Uterus (tissue), 4 donors: ENCODE measurements at places on chromosomes 1 and 21.

DNA sequence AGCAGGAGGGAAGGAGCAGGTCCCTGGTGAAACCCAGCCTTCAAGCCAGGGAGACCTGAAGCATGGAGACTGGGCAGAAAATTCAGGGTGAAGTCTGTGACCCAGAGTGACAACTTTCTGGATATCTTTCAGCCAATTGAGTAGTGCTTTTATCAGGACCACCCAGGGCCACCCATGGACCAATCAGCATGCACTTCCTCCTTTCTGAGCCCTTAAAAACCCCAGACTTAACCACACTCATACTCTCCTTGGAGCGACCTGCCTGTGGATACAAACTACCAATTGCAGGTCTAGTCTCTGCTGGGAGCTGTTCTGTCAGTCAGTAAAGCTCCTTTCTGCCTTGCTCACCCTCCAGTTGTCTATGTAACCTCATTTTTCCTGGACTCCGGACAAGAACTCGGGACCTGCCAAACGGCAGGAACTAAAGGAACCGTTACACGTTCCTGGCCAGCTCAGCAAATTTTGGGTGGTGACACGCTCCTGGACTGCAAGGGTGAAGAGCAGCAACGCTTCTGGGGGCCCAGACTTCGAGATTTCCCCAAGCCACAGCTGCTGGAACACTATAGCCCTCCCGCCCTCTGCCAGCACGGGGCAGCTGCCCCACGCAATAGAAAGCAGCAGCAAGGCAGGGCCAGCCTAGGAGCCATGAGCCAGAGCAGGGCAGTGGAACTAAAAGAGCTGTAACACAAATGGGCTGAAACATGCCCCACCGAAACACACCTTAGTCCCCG is 1183.4 kb downstream of the AMY1C start:
- H3K27me3 ChIP-seq = no peaks in the 10 kb centered on the region
- no peak overlapping the region for H3K27ac ChIP-seq
- no peak overlapping the region for H3K4me3 ChIP-seq
- H3K4me1 ChIP-seq = no peaks in the 10 kb centered on the region

DNA sequence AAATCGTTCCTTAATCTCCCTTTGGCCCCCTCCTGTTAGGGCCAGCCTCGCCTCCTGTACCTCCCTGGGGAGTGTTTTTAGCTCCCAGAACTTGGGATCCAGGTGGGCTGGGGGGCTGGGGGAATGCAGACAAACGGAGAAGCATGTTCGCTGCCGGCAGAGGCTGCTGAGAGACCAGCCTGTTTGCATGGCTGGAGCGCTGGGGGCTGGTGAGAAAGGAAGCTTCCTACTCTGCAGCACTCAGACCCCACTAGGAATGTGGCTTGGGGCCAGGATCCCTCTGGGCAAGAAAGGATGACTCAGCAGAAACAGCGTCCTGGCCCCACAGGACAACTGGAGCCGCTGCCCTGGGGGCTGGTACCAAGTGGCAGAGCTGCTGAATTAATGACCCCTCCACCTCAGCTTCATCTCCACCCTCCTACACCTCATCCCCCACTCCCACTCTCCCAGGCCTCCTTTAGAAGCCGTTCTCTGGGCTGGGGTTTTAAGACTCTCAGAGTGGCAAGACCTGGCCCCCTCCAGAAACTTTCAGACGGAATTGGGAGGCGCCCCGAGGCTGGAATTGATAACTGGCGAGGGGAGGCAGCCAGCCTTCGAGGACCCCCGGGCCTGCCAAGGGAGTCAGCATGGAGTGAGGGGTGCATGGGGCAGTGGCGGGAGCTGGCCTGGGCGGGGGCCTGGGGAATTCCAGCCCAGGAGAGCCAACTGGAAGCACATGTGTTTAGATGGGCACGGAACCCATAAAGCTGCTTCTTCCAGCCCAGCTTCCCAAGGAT is 28.5 kb upstream of the EPS8L3 start:
- no peaks in the 10 kb centered on the region for H3K27me3 ChIP-seq
- no peak overlapping the region for H3K27ac ChIP-seq
- H3K4me3 ChIP-seq = no peak overlapping the region
- no peaks in the 10 kb centered on the region for H3K4me1 ChIP-seq
- peak; percentile 77 for DNase-seq

- no peak overlapping the region for H3K4me3 ChIP-seq
- no peak overlapping the region for H3K27ac ChIP-seq
- DNase-seq = no peak
- no peaks in the 10 kb centered on the region for H3K27me3 ChIP-seq
Measured at GRCh38 chr1:68378296-68379084, 71.3 kb downstream of the RPE65 start.

- H3K36me3 ChIP-seq = no peaks in the 10 kb centered on the region
- H3K27ac ChIP-seq = peak overlapping the region; percentile 40
Measured at GRCh38 chr1:12601700-12602658, 16.0 kb downstream of the DHRS3 start.

DNA sequence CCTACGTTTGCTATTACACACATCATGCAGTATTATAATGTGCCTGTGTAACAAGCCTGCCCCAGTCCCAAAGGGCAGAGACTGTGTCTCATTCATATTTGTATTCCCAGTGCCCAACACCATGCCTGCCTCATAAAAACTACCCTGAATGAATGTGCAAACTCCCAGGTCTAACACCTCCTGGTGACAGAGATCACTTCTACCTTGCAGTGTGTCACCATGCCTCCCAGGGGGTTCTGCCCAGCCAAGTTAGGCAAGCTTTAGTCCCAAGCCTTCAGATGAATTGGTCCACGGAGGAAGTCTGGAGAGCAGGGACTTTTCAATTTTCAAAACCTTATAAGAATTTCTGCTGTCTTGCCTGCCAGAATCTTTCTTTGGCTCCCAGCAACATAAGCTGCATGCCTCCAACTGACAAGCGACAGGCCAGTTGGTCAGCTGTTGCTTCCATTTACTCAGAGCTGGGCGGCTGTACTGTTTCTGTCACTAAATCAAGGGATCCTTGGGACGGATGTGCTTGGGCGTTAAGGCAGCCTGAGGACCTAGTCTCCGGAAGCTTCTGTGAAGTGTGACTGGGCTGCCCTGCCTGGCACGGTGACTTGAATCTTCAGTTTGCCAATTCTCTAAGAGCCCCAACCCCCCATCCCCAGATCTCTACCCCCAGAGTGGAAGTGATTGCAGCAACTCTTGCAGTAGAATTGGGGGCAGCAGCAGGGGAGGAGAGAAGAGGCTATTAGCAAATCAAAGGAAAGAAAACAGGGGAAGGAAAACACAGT is 1.2 kb downstream of the RXRG start:
- DNase-seq = no peak
- H3K4me3 ChIP-seq = no peak overlapping the region
- no peaks in the 10 kb centered on the region for H3K27me3 ChIP-seq
- H3K36me3 ChIP-seq = no peaks in the 10 kb centered on the region
- no peaks in the 10 kb centered on the region for H3K4me1 ChIP-seq

- H3K4me3 ChIP-seq = no peak overlapping the region
- H3K27me3 ChIP-seq = no peaks in the 10 kb centered on the region
- H3K36me3 ChIP-seq = no peaks in the 10 kb centered on the region
Measured at GRCh38 chr1:198986442-198986841, 347.6 kb downstream of the PTPRC start.

- no peak overlapping the region for H3K4me3 ChIP-seq
- no peaks in the 10 kb centered on the region for H3K36me3 ChIP-seq
- H3K4me1 ChIP-seq = no peaks in the 10 kb centered on the region
- no peak overlapping the region for H3K27ac ChIP-seq
Measured at GRCh38 chr1:220338759-220339158, 66.5 kb upstream of the RAB3GAP2 start.

DNA sequence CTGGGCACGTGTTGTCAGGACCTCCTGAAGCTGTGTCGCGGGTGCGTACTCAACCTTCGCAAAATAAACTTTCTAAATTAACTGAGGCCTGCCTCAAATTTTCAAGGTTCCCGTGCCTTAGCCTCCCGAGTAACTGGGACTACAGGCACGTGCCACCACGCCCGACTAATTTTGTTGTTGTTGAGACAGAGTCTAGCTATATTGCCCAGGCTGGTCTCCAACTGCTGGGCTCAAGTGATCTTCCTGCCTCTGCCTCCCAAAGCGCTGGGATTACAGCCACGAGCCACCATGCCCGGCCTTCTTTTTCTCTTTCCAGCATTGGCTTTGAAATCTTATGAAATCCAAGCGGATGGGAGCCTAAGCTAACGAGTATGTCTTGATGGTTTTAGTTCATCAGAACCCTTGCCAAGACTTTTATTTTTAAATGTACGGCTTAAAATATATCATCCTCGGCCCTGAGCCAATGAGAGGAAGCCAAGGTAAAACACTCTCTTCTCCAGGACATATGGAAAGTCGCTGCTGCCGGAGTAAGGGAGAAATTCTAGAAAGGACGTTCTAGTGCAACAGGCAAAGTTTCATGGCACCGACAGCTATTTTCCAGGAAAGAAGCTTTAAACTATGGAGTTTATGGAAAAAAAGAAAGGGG is 12.7 kb upstream of the ERVH48-1 start:
- no peak overlapping the region for H3K4me3 ChIP-seq
- no peak for DNase-seq

DNA sequence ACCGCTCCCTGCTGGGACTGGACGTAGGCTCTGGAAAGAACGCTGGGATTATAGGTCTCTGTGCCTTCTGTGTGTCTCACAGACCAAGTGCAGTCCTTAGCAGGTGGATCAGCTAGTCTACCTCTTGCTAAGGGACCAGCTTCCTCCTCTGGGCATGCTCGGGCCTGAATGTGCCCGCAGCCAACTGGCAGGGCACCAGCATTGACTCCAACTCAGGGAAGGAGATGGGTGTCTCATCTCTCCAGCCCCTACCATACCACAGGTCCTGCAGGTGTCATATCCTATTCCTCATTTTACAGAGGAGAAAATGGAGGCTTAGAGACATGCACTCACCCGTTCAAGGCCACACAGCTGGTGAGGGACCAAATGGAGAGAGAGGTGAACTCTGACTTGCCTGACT is 340.2 kb downstream of the PTPRU start:
- H3K27ac ChIP-seq = no peak overlapping the region
- H3K36me3 ChIP-seq = no peaks in the 10 kb centered on the region
- no peaks in the 10 kb centered on the region for H3K4me1 ChIP-seq
- no peak for DNase-seq
- no peaks in the 10 kb centered on the region for H3K27me3 ChIP-seq

- no peaks in the 10 kb centered on the region for H3K4me1 ChIP-seq
- H3K4me3 ChIP-seq = no peak overlapping the region
- no peaks in the 10 kb centered on the region for H3K36me3 ChIP-seq
- no peak overlapping the region for H3K27ac ChIP-seq
Measured at GRCh38 chr1:119815928-119816327, 4.7 kb upstream of the REG4 start.

DNA sequence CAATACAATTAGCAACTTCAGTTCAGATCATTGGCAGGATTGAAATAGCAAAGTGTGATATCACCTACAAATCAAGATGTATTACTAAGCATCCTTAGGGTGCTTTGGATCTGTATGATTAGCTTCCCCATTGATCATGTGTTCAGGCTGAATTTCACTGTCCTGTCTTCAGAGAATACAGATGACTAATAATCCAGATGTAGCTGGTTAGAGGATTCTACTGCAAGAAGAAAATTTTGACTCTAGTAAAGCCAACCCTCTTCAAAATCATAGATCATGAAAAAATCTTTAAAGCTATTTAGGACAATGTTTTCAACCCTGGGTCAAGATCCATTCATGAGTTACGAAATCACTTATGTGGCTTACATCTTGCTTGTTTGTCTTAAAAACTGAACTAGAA is 184.4 kb downstream of the PTGER3 start:
- H3K27ac ChIP-seq = no peak overlapping the region
- H3K4me1 ChIP-seq = no peaks in the 10 kb centered on the region
- H3K4me3 ChIP-seq = no peak overlapping the region
- DNase-seq = no peak

- no peaks in the 10 kb centered on the region for H3K36me3 ChIP-seq
- no peak overlapping the region for H3K4me3 ChIP-seq
- no peaks in the 10 kb centered on the region for H3K27me3 ChIP-seq
- H3K27ac ChIP-seq = peak overlapping the region; percentile 65
- peak; percentile 29 for DNase-seq
- H3K4me1 ChIP-seq = no peaks in the 10 kb centered on the region
Measured at GRCh38 chr1:107572674-107573211, 392.2 kb downstream of the VAV3 start.

GRCh38 chr1:185317886-185318310 is 855 bp upstream of the IVNS1ABP start:
- peak overlapping the region; percentile 68 for H3K4me3 ChIP-seq
- no peaks in the 10 kb centered on the region for H3K27me3 ChIP-seq
- no peak for DNase-seq
- peaks cover 13% of the 10 kb centered on the region for H3K4me1 ChIP-seq

- no peak for DNase-seq
- H3K27ac ChIP-seq = no peak overlapping the region
- H3K4me1 ChIP-seq = no peaks in the 10 kb centered on the region
- no peak overlapping the region for H3K4me3 ChIP-seq
- no peaks in the 10 kb centered on the region for H3K36me3 ChIP-seq
Measured at GRCh38 chr1:50841791-50842387, 118.2 kb downstream of the FAF1 start.
